Caki2 (cell line): ENCODE measurements at places on chromosomes 2 and 18. TPM values are rescaled to one million over a fixed set of nuclear protein-coding genes. Genes with fewer than 3 reads are reported as not detected.

GRCh38 chr2:64288321-64289193 lies 144.3 kb upstream of the PELI1 start:
- DNase-seq, result no peak

DNA sequence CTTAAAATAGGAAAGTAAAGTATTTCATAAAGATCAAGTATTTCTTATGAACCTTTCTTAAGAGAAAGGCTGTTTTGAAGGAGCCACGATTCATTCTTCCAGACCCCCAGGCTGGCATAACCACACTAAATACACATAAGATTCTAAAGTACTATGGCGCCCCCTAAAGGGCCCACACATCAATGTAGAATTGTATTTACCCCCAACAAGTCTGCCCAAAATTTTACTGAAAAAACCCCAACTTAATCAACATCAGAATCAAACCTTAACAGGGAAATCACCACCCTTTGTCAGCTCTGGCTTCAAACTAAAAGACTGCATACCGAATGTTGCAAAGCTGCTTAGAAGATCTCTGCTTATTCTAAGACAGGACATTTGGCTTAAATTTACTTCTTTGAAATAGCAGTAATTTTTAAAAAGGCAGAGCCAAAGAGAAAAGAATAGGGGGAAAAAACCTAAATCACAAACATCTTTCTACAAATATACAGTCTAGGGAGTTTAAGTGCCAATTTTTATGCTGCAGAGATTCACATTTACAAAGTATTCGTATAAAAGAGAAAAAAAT lies 20.4 kb upstream of the BCL2 start:
- DNase-seq, result no peak

DNA sequence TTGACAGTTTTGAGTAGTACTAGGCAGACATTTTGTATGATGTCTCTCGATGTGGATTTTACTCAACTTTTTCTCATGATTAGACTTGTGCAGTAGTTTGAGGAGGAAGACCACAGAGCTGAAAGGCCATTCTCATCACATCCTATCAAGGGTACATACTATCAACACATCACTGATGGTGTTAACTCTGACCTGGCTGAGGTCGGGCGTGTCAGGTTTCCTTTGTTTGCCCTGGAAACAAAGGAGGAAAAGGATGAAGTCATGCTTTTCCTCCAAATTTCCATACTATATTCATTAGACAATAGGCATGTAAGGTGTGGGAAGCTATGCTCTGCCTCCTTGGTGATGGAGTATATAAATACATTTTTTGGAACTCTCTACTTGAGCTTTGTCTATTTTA lies 211.1 kb downstream of the DSEL start:
- DNase-seq, result no peak

DNA sequence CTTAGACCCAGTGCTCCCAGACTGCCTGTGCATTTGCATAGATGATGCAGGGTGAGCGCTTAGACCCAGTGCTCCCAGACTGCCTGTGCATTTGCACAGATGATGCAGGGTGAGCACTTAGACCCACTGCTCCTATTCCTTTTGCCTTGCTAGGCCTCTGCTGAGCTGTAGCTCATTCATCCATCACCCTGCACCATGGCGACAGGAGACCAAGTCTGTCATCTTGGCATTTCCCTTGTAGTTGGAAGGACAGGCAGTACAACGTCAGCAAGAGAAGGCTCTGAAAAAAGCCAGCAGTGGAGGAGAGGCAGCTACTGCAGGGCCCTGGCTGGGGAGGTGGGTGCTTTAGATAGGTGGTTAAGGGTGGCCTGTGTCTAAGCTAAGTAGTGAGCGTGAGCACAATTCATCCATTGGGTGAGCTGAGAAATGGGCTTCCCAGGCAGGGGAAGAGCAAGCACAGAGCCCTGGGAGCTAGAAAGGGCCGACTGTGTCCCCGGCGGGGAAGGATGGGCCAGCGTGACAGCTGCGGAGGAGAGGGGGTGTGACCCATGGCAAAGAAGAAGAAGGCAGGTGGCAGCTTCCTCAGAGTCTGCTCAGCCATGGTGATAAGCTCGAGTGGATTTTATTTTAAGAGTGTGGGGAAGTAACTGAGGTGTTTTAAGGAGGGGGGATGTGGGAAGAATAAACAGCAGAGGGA lies 108.8 kb downstream of the LPIN1 start:
- DNase-seq, result no peak

DNA sequence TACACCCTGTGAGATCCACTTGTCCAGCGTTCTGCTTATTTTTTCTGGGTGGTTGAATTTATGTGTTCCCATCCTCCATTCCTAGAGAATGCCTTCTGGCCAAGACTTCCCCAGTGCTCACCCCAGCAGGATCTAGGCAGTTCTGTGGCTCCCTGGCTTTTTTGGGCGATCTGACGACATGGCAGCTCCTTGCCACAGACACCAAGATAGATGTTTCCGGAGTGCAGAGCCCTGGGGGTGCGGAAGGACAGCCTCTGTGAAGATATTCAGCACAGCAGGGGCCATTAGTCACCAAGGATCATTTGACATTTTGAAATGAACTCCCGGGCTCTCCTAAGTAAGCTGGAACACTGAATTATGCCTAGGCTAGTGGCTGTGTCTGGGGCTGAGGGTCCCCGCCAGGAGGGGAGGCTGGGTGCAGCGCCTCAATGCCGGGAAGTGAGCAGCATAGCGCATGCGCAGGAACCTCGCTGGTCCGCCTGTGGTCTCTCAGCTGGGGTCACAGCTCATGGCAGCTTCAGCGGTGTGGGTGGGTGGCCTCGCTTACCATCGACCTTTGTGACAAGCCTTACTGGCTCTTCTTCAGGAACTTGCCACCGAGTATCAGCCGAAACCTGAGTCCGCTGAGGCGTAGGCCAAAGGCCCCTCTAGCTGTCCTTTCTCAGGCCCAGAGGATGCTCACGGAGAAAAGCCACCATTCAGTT lies 60.3 kb downstream of the MEX3C start:
- DNase-seq, result no peak

FOXI3 gene
- total RNA-seq, result not detected in 2 replicates
